ENCODE measurements at places on chromosomes 2 and 18.

DNA sequence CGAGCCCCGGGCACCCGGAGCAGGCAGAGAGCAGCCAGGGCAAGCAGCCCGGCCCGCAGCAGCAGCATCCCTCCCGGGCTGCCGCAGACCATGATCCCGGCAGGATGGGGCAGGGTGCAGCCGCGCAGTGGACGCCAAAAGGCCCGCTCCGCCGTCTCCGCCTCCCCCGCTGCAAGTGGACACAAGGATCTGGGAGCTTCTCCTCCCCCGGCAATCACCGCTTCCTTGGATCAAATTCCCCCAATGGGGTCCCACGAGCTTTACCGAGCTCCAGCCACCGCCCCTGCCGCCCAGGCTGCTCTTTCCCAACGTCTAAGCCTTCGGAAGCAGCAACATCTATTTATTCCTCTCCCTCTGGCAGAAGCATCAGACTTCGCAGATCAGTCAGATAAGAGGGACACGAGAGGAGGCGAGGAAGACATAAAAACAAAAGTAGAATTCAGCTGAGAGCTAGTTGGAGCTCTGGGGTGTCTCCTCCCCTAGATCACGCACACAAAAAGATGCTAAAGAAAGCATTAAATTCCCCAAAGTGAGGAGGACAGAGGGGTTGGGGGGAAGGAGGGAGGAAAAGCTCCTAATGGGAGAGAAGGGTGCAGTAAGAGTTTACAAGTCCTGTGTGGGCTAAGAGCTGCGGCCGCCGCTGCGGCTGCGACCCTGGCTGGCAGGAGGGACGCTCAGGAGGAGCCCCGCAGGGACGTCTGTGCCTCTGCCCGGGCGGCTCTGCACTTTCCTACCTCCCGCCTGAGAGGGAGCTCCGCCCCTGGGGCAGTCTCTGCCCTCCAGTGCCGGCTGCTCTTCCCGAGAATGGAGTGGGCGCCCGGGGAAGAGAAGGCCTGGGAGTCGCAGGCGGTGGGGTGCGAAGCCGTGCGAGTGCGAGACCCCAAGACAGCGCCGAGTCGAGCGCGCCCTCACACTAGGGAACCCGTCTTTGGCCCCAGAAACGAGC lies at the start of gene FRZB:
TSS of gene FRZB (minus strand) at position 177 of the 946 bp plus-strand sequence. CDS start at position 92, 85 bp downstream.
- DNase-seq = peak; percentile 88

GRCh38 chr2:15223887-15224286 lies 337.2 kb downstream of the NBAS start:
- no peak for DNase-seq

- no peak for DNase-seq
These were observed 106.9 kb upstream of the CD302 start for GRCh38 chr2:159904959-159905305.

- DNase-seq = no peak
These were observed 88.5 kb downstream of the EIPR1 start for GRCh38 chr2:3289171-3289515.

DNA sequence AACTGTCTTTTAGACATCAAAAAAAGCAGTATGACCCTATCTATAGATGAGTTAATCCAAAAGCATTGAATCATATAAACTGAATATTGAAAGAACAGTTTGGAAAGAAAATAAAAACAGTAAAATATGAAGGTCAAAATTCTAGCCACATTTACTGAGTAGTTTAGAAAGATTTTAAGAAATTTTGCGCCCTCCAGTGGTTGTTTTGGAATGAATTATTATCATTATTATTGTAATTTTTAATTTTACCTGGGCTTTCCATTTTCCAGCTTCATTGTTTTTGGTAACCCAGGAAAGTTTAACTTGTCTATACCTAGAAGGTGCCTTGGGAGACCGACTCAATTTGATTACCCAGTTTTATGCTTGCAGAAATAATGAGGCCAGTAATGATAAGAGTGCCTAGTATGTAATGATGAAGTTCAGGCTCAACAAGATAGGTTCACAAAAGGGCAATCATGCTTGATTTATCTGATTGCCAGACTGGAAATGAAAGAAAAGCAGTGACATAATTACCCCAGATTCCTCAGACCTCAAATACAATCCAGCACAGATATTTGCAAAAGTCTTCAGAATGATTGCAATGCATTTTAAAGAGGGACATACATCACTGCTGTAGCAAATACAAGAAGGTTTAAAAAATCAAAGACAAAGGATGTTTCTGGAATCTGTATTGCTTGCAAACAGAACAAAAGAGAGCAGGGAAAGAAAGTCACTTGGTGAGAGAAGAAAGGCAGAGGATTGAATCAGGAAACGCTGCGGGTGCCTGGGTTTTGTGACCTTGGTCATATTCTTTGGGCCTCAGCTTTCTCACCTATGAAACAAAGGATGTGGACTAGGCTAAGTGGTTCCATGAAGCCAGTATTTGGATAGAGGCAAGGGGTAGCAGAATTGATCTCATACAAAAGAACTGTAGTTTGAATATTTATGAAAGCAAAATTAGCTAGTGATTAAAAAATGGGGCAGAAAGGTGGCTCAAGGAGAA lies 153.8 kb downstream of the MAP2 start:
- DNase-seq = peak; percentile 15

- no peak for DNase-seq
These were observed 343.6 kb upstream of the SYT4 start for GRCh38 chr18:43620936-43621335.

GRCh38 chr2:141186413-141187074 lies 944.3 kb downstream of the LRP1B start:
- DNase-seq = no peak

DNA sequence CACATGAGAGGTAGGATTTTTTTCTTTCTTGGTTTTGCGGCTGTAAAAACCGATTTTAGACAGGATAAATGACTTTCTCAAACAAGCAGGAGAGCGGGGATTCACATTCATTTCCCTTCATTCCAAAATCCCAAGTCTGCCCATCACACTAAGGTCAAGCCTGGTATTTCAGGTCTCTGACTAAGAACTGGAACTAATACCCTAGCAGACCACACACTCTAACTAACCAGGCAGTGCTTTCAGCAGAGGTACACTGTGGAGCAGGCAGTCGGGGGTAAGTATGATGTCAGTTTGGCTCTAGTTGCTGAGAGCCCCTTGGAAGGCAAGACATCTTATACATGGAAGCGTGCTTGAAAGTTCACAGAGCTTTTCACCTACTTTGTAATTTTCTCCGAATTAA lies 128.1 kb upstream of the LHCGR start:
- no peak for DNase-seq

GRCh38 chr2:231123362-231123898 lies 1.4 kb downstream of the HTR2B start:
- no peak for DNase-seq

DNA sequence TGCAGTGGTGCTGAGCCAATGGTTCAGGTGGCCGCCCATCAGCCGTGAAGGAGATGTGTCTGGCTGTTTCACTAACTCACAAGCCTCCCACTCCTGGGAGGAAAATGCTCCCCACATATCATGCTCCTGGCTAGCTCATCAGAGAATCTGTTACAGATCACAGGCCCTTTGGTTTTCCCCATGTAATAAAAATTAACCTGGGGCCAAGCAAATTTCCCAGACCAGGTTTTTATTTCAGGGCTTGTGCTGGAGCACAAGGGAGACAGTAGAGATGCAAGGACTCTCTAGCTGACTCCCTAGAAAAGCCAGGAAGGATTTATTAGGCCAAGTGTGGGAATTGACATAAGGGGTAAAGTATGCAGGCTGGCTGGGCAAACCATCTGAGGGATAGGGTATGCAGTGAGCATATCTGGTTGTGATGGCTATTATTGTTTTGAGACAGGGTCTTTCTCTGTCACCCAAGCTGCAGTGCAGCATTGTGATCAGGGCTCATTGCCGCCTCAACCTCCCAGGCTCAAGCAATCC lies 40.6 kb upstream of the CCBE1 start:
- no peak for DNase-seq

- no peak for DNase-seq
These were observed 106.7 kb downstream of the ACKR3 start for GRCh38 chr2:236676136-236676873.

- no peak for DNase-seq
These were observed 7.8 kb downstream of the NT5DC4 start for GRCh38 chr2:112728378-112729175.

DNA sequence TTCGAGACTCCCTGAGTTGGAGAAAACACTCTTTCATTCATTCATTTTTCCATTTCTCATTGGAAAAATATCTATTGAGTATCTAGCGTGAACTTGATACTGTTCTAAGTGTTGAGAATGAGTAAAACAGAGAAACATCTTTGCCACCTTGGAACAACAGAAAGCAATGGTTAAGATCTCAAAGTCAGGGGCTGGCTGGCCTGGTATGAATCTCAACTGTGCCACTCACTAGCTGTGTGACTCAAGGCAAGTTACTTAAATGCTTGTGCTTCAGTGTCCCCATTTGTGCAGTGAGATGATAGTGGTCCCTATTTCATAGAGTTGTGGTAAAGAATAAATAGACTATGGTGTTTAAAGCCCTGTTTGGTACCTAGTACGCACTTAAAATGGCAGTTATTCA lies 415.2 kb downstream of the NBAS start:
- DNase-seq = no peak

DNA sequence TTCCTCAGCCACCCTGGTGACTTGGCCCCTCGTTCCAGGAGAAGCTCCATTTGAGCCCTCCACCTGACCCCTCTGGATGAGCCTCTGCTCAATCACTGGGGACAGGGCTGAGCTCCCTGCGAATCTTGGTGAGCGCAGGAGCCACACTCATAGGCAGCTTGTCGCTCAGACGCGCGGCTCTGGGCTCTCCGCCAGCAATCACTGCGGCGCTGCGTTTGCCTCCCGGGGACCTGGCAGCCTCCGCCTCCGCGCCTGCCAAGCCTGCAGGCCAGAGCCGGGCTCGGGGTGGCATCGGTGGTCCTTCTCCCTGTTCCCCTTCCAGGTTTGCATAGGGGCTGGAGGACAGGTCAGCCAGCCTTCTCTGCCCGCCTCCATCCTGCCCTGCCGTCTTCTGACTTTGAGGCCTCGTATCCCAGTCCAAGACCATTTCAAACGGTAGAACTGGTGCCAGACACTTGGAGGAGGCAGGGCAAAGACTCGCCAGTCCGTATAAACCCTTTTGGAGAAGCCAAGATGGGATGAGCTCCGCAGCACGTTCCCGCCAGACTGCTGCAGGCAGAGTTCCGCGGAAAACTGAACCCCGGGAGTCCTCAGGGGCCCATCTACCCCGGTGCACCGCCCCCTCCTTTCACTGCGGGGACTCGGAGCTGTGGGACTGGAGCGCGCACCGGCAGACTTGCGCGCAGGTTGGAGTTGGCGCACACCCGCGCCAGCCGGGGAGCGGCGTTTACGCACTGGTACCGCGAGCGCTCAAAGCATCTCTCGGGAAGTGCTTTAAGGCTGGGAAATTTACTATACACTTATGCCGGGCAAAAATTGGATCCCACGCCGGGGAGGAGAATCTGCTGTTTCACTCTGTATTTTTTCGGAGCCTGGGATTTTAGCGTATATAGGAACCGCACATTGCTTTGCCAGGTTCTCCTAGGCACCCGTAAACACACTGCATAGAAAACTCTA lies 1.1 kb upstream of the TACR1 start:
- DNase-seq = peak; percentile 41

GRCh38 chr2:210170196-210170445 lies 1.1 kb downstream of the KANSL1L start:
- no peak for DNase-seq

- peak; percentile 72 for DNase-seq
These were observed 47.4 kb downstream of the DNAJC10 start for GRCh38 chr2:182763311-182763912.

DNA sequence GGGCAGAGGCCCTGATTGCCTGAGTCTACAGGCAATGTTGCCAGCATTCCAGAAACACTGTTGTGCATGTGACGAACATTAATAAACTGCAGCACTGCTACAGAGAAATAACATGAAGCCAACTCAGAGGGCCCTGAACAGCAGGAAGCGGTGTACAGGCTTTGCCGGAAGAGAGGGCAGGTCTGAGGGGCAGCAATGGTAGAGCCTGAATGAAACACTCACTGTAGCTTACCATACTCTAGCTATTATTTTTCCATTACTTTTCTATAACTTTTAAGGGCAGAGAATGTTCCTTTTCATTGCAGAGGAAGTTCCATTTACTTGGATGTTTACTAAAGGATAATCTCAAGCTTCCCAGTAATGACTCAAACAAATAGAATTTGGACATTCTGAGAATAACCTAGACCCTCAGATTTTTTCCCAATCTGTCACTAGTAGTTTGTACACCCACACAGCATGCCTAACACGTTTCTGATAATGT lies 150.4 kb downstream of the MTX2 start:
- no peak for DNase-seq

- no peak for DNase-seq
These were observed 277.0 kb upstream of the RAB12 start for GRCh38 chr18:8332286-8332685.

DNA sequence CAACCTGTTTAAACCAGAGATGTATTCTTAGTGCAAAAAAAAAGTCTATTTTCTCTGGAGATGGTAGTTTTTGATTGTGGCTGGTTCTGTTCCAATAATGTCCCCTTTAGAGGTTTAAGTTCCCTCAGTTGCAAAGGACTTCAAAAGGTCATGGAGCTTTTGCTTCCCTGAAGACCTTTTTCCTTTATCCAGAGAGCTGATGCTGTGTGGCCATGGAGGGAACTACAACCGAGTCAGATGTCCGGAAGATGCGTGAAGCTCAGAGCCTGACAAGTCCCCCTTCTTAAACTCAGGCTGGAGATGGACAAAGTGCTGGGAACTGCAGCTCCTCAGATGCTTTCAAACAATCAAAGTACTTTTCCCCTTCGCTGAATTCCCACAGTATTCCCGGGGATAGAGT lies 176.1 kb downstream of the TMEM18 start:
- DNase-seq = no peak

DNA sequence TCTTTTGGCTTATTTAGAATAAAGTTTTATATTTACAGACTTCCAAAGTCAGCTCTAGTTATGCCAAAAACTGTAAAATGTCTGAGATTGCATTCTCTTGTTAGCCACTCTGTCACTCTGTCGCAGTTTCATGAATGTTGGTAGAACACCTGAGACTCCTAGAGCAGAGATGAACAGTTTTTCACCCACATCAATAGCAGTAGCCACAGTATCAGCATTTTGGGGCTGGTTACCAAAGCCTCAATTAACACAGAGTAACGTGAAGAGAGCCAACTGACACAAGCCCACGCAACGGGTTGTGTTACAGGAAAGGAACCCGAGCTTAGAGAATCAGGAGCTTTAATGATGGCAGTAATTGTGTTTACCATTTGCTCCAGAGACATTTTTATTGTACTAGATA lies 443.0 kb upstream of the SLC39A10 start:
- DNase-seq = no peak
